ENCODE measurements at places on chromosomes 13 and 19.

DNA sequence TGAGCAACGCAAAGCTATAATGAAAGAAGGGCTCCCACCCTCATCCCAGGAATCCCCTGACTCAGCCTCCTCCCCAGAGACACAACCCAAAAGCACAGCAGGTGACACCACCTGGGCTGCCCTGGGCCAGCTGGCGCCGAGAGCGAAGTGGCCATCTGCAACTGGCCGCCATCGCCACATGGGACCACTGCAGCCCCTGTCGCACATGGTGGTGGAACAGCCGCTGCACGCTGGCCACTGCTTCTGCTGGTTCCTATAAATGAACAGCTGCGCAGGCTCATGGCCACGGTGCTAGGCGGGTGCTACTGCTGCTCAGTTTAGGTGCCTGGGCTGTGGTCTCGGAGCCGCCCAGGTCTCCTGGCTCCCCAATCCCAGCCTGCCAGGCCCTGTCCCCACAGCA, 11.6 kb upstream of the ISYNA1 start:
- no peak for DNase-seq

DNA sequence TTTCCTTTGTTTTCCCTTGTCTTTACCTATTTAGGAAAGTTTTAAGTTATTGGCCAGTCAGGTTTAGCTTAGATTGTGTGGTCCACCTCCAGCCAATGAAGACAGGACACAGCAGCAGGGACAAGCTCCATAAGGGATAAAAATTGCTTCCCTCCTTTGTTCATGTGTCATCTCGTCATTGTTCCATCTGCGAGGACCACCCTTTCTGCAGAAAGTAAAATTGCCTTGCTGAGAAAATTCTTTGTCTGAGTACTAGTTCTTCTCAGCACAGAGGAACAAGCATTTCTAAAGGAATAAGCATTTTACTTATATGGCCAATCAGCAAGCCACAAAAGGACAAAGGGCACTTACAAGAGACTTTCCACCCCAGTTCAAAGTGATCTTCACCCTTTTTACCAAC, 11.4 kb downstream of the ZNF560 start:
- DNase-seq = no peak

DNA sequence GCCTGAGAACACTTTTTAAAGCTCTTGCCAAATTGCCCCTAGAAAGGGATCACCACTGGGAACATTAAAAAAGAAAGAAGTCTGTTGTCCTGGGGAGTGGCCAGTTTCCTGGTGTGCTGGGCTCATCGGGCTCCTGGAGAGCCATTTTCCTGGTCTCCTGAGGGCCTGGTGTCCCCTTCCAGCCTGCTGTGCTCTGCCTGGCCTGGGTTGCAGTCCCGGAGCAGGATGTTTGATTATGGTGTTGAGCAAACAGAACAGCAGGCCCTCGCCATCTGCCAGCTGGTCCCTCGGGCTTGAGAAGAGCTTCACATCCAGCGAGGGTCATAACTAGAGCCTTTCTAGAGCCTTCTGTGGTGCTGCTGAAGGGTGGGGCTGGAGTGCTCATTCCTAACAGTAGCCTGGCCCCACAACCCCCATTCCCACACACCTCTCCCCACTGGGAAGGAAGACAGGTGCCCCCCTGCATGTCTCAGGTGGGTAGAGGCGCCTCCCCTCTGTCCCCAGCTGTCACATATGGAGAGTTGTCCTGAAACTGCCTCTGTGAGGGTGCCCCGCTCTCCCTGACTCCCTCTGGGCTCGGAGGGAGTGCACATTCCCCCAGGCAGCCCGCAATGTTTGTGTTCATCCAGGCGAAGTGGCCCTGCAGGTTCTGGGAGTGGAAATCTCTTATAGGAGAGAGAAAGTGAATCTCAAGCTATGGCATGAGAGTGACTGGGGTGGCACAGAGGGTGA, 151.1 kb downstream of the SIPA1L3 start:
- DNase-seq = no peak

DNA sequence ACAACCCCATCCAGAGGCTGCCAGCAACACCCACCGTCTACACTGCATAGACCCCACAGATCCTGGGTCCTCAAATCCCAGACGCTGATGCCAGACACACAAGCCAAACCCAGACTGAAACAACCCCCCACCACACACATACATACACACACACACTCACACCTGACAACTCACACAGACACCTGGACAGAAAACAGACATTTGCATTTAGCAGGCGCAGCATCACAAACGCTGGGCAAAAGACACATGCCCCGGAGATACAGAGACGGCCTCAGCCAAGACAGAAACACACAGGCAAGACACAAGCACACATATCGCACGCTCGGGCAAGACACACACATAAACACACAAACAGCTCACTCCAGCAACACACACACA, 1.3 kb downstream of the BBC3 start:
- peak; percentile 49 for DNase-seq

- DNase-seq = no peak
These were observed 68.5 kb upstream of the GTF3A start for GRCh38 chr13:27355894-27356293.

- DNase-seq = no peak
These were observed 9.4 kb upstream of the AKT2 start for GRCh38 chr19:40294560-40294959.

DNA sequence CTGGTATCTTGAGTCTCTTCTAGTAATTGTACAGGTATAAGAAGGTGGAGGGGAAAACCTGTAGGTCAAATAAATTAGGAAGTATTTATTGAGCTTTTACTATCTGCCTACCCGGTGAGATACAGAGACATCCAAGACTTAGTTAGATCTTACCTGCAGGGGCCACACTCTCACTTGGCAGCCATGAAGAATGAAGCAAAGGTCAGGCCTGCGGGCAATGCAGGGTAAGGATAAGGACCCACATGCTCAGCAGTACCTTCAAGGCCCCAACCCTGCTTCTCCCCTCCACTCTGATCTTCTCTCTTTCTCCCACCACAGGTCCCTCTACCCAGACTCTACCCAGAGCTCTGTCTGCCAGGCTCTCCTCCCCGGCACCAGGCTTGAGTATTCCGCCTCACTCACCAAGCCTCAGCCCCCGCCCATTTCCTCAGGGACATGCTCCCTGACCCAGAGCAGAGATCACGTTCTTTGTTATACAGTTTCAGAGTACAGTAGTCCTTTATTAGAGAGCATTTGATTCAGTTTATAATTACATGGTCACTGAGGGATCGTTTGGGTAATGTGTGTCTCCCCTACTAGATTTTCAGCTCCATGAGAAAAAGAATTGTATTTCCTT, 18.9 kb upstream of the CLDN10 start:
- no peak for DNase-seq

DNA sequence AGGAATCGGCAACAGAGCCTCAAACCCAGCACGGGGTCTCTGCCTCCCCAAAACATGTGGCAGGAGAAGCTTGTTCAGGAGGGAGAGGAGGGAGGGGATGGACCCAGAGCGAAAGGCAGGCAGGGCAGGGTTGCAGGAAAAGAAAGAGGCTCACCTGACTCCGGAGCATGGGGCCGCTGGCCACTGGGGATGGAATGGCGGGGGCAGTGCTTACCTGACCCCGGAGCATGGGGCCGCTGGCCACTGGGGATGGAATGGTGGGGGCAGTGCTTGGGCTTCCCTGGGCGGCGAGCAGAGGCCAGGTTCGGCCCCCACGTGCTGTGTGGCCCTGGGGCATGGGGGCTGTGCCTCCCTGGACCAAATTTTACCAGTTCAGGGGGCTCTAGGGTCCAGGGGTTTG, 13.3 kb upstream of the CELF5 start:
- no peak for DNase-seq

DNA sequence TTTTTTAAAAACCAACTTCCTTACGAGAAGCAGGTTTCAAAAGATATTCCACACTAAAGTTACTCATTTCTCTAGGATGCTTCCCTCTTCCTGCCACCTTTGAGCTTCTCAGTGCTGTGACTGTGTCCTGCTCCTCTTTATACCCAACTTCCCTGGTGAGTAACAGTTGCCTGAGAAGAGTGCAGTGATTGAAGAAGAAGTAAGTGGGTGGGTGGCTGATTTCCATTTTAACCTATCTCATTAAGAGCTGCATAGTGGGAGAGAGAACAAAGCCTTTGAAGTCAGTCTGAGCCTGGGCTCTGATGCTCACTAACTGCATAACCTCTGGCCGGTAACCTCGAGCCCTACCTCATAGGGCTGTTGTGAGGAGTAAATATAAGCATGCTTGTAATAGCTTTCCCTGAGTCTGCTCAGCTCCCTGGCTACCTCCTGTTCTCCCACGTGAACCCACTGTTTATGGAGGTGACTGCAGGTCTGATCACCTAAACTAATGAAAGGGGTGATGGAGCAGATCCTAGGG, 977.3 kb downstream of the UQCRFS1 start:
- no peak for DNase-seq

DNA sequence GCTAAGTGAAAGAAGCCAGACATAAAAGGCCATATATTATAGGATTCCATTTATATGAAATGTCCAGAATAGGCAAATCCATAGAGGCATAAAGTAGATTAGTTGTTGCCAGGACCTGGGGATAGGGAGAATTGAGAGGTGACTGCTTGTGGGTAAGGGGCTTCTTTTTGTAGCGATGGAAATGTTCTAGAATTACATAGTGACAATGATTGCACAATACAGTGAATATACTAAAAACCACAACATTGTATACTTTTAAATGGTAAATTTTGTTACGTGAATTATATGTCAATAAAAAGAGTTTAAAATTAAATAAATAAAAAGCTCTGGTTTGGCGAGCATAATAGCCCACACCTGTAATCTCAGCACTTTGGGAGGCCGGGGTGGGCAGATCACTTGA, 486.8 kb downstream of the KLF12 start:
- no peak for DNase-seq

- DNase-seq = no peak
These were observed 14.7 kb downstream of the RAP2A start for GRCh38 chr13:97448503-97449251.

GRCh38 chr19:56223481-56223880, 21.4 kb downstream of the ZSCAN5C start:
- no peak for DNase-seq

- no peak for DNase-seq
These were observed 17.2 kb downstream of the FUT6 start for GRCh38 chr19:5822181-5822844.

DNA sequence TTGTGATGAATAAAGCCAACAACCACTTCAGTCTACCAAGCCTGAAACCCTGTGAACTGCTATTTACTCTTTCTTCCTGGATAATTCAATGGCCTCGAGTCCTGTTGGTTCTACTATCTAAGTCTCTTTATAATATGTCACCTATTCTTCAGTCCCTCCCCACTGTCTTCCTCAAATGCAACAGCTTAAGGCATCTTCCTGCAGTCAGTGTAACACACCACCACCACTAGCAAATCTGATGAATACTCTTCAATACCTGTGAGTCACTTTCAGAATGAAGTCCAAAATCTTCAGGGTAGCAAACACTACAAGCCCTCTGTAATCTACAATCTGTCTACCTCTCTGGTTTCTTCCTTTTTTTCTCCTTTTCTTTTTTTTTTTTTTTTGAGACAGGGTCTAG, 32.9 kb downstream of the ZDHHC20 start:
- no peak for DNase-seq

- DNase-seq = no peak
These were observed 75.6 kb upstream of the TM9SF2 start for GRCh38 chr13:99425485-99426341.
